ENCODE measurements at places on chromosomes 2 and 18.

GRCh38 chr2:220191737-220192136, 564.3 kb downstream of the SLC4A3 start:
- no peak for DNase-seq
- H3K4me1 ChIP-seq, result no peaks in the 10 kb centered on the region
- H3K36me3 ChIP-seq, result no peaks in the 10 kb centered on the region
- no peaks in the 10 kb centered on the region for H3K27me3 ChIP-seq
- H3K4me3 ChIP-seq, result no peak overlapping the region

GRCh38 chr18:56890632-56891031, 239.5 kb downstream of the WDR7 start:
- DNase-seq, result no peak
- no peak overlapping the region for H3K4me3 ChIP-seq
- H3K36me3 ChIP-seq, result peaks cover 1% of the 10 kb centered on the region

DNA sequence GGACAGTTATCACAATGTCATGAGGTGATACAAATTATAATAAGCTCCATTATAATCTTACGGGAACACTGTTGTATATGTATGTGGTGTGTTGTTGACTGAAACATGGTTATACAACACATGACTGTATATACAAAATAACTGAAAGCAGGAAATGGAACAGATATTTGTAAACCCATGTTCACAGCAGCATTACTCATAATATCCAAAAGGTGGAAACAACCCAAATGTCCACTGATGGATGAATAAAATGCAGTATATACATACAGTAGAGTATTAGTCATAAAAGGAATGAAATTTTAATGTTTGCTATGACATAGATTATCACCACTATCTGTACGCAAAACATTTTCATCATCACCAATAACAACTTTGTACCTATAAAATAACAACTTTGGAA, 107.3 kb downstream of the USP34 start:
- no peak overlapping the region for H3K4me3 ChIP-seq
- peaks cover 20% of the 10 kb centered on the region for H3K4me1 ChIP-seq
- peaks cover 52% of the 10 kb centered on the region for H3K36me3 ChIP-seq
- H3K27me3 ChIP-seq, result no peaks in the 10 kb centered on the region

- DNase-seq, result no peak
- H3K4me3 ChIP-seq, result no peak overlapping the region
- H3K27me3 ChIP-seq, result peaks cover 7% of the 10 kb centered on the region
- H3K27ac ChIP-seq, result no peak overlapping the region
- no peaks in the 10 kb centered on the region for H3K4me1 ChIP-seq
Observed at GRCh38 chr2:205564346-205565141, 117.8 kb upstream of the NRP2 start.

GRCh38 chr2:44218771-44219170, 50.1 kb downstream of the PPM1B start:
- H3K4me1 ChIP-seq, result peaks cover 4% of the 10 kb centered on the region
- no peak for DNase-seq
- peaks cover 26% of the 10 kb centered on the region for H3K36me3 ChIP-seq
- no peak overlapping the region for H3K27ac ChIP-seq

DNA sequence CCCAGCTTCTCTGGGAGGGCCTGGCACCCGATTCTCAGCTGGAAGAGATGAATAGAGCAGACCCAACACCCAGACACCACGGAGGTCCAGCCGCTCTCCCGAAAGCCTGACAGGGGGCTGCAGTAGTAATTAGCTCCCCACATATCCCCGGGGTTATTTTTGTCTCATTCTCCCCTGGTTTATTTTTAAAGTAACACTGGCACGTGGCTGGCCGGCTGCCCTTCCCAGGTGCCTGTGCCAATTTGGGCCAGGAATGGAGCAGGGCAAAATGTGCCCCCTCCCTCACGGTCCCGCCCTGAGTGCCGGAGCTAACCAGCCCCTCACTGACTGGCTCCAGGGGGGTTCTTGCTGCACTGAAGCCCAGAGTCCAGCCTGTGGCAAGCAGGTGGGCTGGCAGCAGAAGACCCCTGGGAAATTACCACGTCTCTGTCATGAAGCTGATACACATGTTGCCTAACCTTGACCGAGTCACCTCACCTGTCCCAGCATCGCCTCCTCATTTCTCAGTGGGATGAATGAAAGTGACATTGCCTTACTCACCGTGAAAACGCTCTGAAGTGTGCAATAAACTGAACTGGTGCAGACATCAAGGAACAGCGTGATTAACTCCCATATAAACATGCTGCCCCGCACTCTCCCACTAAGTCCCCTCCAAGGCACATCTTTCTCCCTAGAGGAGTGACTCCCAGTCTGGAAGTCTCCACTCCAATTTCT, 18.4 kb downstream of the KCNK3 start:
- H3K27ac ChIP-seq, result no peak overlapping the region
- H3K4me3 ChIP-seq, result no peak overlapping the region
- no peaks in the 10 kb centered on the region for H3K4me1 ChIP-seq
- H3K36me3 ChIP-seq, result no peaks in the 10 kb centered on the region
- DNase-seq, result no peak

DNA sequence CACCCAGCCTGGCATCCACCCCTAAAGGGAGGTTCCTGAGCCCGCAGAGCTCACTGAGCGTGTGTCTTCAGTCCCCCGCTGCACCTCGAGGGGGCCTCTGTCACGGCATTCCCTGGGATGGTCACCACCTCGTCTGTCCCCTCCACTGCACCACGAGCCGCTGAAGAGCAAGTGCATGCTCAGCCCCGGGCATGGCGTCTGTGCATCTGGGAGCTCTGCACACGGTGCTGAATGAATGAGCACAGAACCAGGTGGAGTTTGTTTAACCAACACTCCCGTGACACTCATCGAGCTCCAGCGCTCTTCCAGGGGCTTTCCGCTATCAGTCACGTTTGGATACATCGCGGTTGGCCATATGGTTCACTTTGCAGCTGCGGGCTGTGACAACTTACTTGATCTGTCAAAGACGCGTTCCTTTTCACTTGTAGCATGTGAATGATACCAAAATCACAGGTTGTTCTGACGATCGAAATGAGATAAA, 9.2 kb downstream of the ALLC start:
- DNase-seq, result no peak
- H3K27me3 ChIP-seq, result no peaks in the 10 kb centered on the region
- no peak overlapping the region for H3K27ac ChIP-seq
- H3K4me3 ChIP-seq, result no peak overlapping the region
- no peaks in the 10 kb centered on the region for H3K36me3 ChIP-seq
- H3K4me1 ChIP-seq, result no peaks in the 10 kb centered on the region

- no peak for DNase-seq
- H3K27me3 ChIP-seq, result no peaks in the 10 kb centered on the region
- peaks cover 52% of the 10 kb centered on the region for H3K36me3 ChIP-seq
- no peak overlapping the region for H3K4me3 ChIP-seq
- H3K27ac ChIP-seq, result peak overlapping the region; percentile 31
Observed at GRCh38 chr2:233426619-233427342, 72.5 kb downstream of the DGKD start.

DNA sequence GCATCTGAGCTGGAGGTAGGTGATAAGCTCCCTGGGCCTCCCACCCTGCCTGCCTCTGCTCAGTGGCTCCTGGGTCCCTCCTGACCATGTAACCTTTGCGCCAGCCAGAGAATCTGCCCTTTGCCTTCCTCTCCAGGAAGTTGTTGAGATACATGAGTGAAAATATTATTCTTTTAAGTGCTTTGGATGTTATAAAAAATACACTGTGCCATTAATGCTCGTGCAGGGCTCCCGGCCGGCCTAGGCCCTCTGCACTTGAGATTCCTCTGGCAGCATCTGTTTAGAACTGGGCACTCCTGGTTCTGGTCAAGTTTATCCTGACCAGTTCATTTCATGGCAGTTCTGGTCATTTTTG, 18.8 kb downstream of the AGAP1 start:
- H3K4me1 ChIP-seq, result no peaks in the 10 kb centered on the region
- H3K36me3 ChIP-seq, result no peaks in the 10 kb centered on the region
- no peak overlapping the region for H3K27ac ChIP-seq
- no peaks in the 10 kb centered on the region for H3K27me3 ChIP-seq

GRCh38 chr2:236568068-236568921, 1.3 kb upstream of the ACKR3 start:
- peaks cover 2% of the 10 kb centered on the region for H3K36me3 ChIP-seq
- DNase-seq, result peak; percentile 79
- H3K27me3 ChIP-seq, result peaks cover 11% of the 10 kb centered on the region
- H3K27ac ChIP-seq, result peak overlapping the region; percentile 63
- peak overlapping the region; percentile 81 for H3K4me3 ChIP-seq

GRCh38 chr18:36411745-36412168, 114.2 kb downstream of the FHOD3 start:
- no peak overlapping the region for H3K4me3 ChIP-seq
- H3K27ac ChIP-seq, result no peak overlapping the region
- no peaks in the 10 kb centered on the region for H3K36me3 ChIP-seq
- H3K27me3 ChIP-seq, result no peaks in the 10 kb centered on the region
- no peaks in the 10 kb centered on the region for H3K4me1 ChIP-seq

- no peaks in the 10 kb centered on the region for H3K4me1 ChIP-seq
- H3K27ac ChIP-seq, result no peak overlapping the region
- no peaks in the 10 kb centered on the region for H3K27me3 ChIP-seq
Observed at GRCh38 chr18:77993188-77993981, 743.7 kb downstream of the GALR1 start.

DNA sequence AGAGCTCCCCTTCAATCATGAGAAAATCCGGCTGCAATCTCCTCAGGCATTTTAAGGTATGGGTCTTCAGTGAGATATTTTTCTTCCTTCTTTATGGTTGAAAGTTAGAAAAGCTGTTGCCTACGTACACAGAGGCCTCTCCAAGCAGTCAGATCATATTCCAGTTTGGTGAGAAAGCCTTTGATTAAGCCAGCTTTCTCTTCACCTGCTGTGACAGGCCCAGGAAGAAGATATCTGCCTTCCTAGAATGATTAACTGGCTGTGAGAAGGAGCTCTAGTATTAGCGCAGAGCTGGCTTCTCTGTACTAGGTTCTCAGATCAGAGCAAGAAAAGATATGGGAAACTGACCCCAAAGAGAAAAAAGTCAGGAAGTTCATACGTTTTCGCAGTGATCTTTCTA, 585.0 kb upstream of the CHAC2 start:
- H3K27ac ChIP-seq, result no peak overlapping the region
- no peak overlapping the region for H3K4me3 ChIP-seq
- no peaks in the 10 kb centered on the region for H3K27me3 ChIP-seq
- H3K4me1 ChIP-seq, result no peaks in the 10 kb centered on the region

- no peak for DNase-seq
- peaks cover 5% of the 10 kb centered on the region for H3K27me3 ChIP-seq
- H3K36me3 ChIP-seq, result peaks cover 2% of the 10 kb centered on the region
- H3K27ac ChIP-seq, result no peak overlapping the region
Observed at GRCh38 chr2:11661891-11662435, 8.0 kb downstream of the NTSR2 start.

DNA sequence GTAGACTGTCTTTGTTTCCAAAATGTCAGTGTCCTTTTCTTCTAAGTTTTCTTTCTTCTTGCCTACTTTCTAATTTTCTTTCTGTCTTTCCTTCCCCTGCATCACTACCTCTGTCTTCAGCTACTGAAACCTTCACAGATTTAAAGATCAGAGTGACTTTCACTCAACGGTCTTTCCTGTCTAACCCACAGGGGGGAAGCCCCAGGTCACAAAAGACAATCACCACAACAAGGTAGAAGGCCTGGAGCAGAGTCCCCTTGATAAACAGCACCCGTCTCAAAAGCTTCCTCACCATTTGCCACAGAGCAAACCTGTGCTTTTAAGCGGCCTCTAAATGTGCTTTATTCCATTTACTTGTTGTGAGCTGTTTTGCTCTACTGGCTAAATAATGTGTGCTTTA, 665.4 kb downstream of the BCL11A start:
- peak; percentile 87 for DNase-seq
- H3K27me3 ChIP-seq, result peaks cover 13% of the 10 kb centered on the region
- peaks cover 24% of the 10 kb centered on the region for H3K4me1 ChIP-seq

DNA sequence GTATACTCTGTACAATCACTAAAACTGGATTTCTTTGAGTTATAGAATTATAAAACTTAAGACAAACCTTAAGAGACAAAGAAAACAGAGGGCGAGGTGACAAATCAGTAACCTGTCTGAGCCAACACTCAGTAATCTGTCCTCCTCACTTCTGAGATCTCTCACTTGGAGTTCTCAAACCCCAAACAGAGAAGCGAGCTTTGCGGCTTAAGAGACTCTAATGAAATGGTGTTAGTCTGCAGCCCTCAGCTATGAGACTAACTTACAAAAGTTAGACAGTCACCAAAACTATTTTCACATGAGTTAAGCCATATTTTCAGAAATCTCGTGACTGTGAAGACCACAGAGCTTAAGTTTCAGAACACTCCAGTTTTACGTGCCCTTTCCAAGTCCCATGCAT, 140.6 kb downstream of the TMX3 start:
- H3K4me1 ChIP-seq, result no peaks in the 10 kb centered on the region
- no peak for DNase-seq
- H3K27ac ChIP-seq, result no peak overlapping the region
- H3K27me3 ChIP-seq, result no peaks in the 10 kb centered on the region
- H3K4me3 ChIP-seq, result no peak overlapping the region

GRCh38 chr2:2788076-2788475, 457.0 kb upstream of the MYT1L start:
- DNase-seq, result no peak
- no peaks in the 10 kb centered on the region for H3K4me1 ChIP-seq
- no peaks in the 10 kb centered on the region for H3K27me3 ChIP-seq

GRCh38 chr2:3626118-3626811, 31.4 kb downstream of the COLEC11 start:
- H3K27me3 ChIP-seq, result peaks cover 9% of the 10 kb centered on the region
- DNase-seq, result no peak
- H3K4me3 ChIP-seq, result no peak overlapping the region
- H3K36me3 ChIP-seq, result no peaks in the 10 kb centered on the region
- no peak overlapping the region for H3K27ac ChIP-seq

- no peaks in the 10 kb centered on the region for H3K36me3 ChIP-seq
- H3K4me3 ChIP-seq, result no peak overlapping the region
- H3K27me3 ChIP-seq, result no peaks in the 10 kb centered on the region
- H3K27ac ChIP-seq, result no peak overlapping the region
- no peaks in the 10 kb centered on the region for H3K4me1 ChIP-seq
Observed at GRCh38 chr18:22424565-22424963, 6.8 kb upstream of the CTAGE1 start.

GRCh38 chr2:63789338-63790020, 52.2 kb upstream of the UGP2 start:
- no peaks in the 10 kb centered on the region for H3K36me3 ChIP-seq
- H3K4me3 ChIP-seq, result no peak overlapping the region
- no peak overlapping the region for H3K27ac ChIP-seq
- H3K4me1 ChIP-seq, result peaks cover 3% of the 10 kb centered on the region
- DNase-seq, result no peak

DNA sequence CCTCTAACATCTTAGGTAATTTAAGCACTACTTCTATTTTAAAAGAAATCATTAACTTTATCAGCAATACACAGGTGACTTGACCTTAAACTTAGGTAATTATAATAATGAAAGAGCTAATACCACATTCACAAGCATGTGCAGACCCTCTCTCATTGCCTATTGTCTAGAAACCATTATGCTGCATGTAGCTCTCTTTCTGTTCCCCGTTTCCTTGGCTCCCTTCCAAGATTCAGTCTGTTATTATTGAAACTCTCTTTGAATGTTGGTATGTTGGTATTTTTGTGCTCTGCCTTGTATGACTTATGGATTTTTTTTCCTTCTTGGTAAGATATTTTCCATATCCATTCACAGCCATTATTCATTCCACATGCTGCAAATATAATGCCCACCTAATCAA, 201.2 kb downstream of the CDCA7 start:
- no peaks in the 10 kb centered on the region for H3K4me1 ChIP-seq
- no peak overlapping the region for H3K27ac ChIP-seq
- no peak overlapping the region for H3K4me3 ChIP-seq
- H3K27me3 ChIP-seq, result peaks cover 24% of the 10 kb centered on the region
- no peaks in the 10 kb centered on the region for H3K36me3 ChIP-seq

Data from activated CD4-positive, alpha-beta T cell treated with anti-CD3 and anti-CD28 coated beads, Interleukin-2, amount 10 ng/mL, durations not matched to agents 24 days and 14 days (primary cell).